ENCODE measurements at places on chromosomes 13 and 19.

DNA sequence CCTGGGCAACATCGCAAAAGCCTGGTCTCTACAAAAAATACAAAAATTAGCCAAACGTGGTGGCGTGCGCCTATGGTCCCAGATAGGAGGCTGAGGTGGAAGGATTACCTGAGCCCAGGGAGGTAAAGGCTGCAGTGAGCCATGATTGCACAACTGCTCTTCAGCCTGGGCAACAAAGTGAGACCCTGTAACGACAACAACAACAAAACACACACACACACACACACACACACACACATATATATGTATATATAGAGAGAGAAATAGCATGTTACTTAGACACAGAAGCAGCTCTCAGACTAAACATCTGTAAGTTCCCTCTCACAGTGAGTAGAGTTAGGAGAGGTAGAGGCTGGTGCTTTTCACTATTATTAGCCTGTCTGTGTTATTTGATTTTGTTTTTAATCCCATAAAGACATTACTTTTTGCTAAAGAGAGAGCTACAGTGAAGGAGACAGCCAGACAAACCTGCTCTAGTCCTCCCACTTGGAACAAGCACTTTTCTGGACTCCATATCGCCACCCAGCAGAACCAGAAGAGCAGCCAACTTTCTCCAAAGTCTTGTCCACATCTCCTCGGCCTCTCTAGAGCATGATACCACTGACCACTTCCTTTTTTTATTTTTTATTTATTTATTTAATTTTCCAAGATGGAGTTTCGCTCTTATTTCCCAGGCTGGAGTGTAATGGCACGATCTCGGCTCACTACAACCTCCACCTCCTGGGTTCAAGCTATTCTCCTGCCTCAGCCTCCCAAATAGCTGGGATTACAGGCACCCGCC, 2.8 kb upstream of the LIN7B start:
- no peak for DNase-seq

DNA sequence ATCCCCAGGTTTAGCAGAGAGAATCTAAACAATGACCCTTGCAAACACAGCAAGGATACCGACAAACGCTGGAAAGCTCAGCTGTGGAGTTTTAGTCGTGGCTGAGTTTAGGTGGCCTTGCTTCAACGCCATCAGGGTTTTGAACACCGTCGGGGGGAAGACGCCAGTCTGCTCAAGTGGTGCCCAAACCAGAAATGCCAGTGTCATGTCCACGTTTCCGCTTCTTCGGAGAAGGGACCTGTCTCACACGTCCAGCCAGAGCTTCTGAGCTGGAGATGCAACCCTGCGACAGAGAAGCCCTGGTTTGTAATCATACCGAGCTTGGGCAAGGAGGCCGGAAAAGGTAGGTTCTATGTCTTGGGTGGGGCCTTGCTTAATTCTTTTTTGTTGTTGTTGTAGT, 42.6 kb upstream of the ATP11A start:
- DNase-seq, result no peak

GRCh38 chr19:6729573-6730152, 7.7 kb downstream of the GPR108 start:
- no peak for DNase-seq

- DNase-seq, result no peak
These were observed 113.3 kb downstream of the SIPA1L3 start for GRCh38 chr19:38020311-38020710.

DNA sequence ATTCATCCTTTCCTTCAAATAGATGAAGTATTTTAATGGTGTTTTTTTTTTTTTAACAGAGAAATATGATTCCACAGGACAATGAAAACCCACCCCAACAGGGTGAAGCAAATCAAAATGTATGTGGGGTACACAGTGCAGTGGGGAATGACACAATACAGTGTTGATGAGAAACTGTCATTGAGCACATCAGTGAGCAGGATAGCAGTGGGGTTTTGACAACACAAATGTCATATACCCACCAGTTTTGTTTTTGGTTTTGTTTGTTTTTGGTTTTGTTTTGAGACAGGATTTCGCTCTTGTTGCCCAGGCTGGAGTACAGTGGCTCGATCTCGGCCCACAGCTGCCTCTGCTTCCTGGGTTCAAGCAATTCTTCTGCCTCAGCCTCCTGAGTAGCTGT, 29.2 kb downstream of the ZNF844 start:
- no peak for DNase-seq

DNA sequence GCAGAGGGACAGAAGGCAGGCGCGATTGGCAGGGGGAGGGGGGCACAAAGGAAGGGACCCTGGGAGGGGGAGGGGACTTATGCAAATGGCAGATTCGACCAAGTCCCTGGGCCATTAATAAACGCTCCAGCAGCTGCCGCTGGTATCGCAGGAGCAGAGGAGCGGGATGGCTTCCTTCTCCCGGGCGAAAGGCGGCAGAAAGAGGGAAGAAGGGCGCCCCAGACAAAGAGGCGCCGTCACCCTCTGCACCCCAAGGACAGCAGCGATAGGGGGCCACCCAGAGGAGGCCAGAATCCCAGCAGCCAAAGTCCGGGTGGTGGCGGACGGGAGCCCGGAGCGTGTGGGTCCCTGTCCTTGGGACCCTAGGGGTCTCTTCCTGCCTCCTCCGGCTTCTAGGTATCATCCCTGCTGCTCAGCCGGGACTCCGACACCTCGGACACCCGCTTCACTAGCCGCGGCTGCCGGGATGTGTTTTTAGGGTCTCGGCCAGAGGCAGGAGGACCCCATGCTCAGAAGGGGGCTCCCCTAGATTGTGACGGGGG, 1.9 kb downstream of the PTPRS start:
- no peak for DNase-seq

DNA sequence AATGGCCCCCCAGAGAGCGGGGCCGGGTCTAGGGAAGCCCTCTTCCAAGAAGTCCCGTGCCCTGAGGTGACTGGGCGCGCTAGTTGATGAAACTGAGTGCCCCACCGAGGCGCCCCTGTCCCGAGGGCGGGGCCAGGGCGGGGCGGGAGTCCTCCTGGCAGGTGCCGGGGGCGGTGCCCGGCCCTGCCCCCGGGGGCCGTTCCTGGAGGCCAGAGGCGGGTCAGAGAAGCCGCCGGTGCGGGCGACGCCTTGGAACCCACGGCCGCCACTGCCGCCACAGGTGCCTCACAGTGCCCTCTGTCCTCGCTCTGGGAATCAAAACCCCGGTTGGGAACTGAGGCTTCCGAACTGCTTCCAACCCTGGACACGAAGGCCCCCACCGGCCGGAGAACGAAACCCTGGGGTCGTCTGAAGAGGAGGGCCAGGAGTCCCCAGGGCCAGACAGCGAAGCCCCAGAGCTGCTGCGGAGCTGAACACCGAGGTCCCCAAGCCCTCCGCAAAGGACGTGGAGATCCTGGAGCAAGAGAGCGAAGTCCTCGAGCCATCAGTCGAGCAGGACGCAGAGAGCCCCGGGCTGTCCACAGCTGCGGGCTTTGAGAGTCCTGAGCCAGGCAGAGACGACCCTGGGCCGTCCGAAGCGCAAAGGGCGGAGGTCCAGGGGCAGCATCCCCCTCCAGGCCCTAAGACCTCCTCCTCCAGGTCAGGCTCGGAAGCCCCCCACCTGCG, at the start of gene MISP3:
MISP3 (plus strand) TSS at position 252 of the 726 bp plus-strand sequence. CDS start 524 bp downstream, outside the sequence.
- DNase-seq, result peak; percentile 39

DNA sequence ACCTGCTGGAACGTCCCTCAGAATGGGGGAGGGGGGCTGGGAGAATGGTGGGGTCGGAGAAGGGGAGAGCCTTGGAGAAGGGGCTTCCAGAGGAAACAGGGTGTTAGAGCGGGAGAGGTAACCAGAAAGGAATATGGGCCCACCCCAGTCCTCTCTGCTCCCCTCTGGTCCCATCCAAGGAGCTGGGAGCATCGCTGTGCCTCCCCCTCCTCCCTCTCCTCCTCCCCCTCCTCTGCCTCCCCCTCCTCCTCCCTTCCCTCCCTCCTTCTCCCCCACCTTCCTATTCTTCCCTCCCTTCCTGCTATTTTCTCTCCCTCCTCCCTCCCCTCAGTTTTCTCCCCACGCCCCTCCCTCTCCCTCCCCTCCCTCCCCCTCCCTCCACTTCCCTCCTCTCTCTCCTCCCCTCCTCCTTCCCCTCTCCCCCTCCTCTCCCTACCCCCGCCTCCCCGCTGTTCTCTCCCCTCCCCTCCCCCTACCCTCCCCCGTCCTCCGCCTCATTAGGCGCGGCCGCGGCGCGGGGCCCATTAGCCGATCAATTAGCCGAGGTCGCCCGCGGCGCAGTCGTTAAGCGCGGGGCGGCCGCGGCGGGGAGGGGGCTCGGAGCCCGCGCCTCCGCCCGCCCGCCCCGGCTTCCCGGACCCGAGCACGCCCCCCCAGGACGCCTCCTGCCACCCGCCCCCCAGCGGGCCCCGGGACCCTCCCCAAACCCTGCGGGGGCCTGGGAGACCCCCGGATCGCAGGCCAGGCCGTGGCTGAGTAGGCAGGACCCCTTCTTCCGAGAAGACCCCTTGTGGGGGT, 15.4 kb downstream of the TLE5 start:
- DNase-seq, result no peak

- DNase-seq, result no peak
These were observed 422.3 kb upstream of the GPC6 start for GRCh38 chr13:92804346-92804745.

GRCh38 chr13:111111376-111111937, 3.7 kb upstream of the ARHGEF7 start:
- DNase-seq, result no peak

GRCh38 chr19:7265963-7266362, 28.3 kb downstream of the INSR start:
- DNase-seq, result no peak

DNA sequence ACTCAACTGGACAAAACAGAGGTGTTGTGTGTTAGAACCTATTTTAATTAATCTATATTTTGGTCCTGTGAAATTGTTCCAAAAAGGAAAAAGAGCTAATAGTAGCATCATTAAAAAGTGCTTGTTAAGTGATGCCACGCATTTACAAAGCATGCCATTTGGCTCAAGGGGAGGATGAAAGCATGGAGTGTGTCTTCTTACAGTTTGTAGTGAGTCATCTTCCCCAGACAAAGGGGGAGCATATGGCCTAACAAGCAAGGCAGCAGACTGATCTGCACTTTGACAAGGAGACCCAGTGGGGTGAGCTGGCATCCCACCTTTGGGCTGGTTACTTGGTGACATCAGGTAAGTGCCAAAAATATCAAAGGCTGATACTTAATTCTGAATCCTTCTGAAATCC, 297.0 kb downstream of the FGF9 start:
- no peak for DNase-seq

DNA sequence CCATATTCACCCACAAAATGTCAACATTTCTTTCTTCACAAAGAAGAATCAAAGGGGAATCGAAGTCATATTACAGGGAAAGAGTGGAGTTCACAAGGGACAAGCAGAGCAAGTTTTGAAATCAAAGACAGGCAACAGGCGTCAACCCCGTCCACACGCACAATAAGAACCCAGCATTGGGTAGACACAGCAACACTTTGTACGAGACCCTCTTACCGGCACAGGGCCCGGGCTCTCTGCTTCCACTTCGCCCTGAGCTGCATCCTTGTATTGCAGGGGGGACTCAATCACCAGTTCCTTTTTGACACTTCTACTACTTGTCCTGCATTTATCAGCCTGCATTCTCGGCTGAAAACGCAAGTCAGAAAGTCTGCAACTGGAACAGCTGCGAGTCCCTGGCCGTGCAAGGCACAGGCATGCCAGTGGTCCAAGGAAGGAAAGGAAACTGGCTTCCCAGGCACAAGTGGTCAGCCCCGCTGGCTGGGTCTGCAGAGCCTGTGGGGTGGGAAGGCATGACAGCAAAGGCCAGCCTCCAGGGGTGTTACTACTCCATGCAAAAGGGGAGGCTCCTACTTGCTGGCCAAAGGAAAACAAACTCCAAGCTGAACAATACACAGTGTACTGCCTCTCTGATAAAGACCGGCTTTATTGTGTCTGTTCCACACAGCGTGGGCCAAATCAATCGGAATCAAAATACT, at the start of gene DOCK9:
DOCK9 (minus strand) TSS at position 497 of the 698 bp plus-strand sequence; CDS start at position 342, 155 bp downstream.
- DNase-seq, result no peak

DNA sequence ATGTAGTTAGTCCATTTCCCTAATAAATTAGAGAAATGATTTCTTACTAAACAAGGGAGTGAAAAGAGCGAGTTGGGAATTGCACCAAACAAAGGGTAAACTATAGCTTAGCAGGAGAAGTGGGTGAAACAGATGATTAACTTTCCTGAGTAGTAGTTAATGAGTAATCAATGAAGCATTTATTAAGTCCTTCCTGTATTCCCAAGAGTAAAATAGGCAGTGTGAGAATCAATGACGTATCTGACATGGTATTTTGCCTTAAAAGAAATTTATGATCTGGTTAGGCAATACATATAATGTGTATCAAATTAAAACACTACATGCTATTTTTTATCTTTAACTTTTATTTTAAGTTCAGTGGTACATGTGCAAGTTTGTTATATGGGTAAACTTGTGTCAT, 142.8 kb downstream of the KLF5 start:
- DNase-seq, result no peak

GRCh38 chr13:33229446-33230177, 55.9 kb downstream of the STARD13 start:
- DNase-seq, result no peak

- DNase-seq, result no peak
These were observed 4.7 kb upstream of the F10 start for GRCh38 chr13:113117911-113118260.

- no peak for DNase-seq
These were observed 562.6 kb upstream of the ARGLU1 start for GRCh38 chr13:107130566-107130965.

GRCh38 chr13:97279913-97280312, 57.8 kb downstream of the MBNL2 start:
- DNase-seq, result no peak

GRCh38 chr13:45120967-45121831, 889 bp downstream of the GTF2F2 start:
- DNase-seq, result no peak

GRCh38 chr13:50306156-50306555, 290.9 kb downstream of the KCNRG start:
- no peak for DNase-seq

DNA sequence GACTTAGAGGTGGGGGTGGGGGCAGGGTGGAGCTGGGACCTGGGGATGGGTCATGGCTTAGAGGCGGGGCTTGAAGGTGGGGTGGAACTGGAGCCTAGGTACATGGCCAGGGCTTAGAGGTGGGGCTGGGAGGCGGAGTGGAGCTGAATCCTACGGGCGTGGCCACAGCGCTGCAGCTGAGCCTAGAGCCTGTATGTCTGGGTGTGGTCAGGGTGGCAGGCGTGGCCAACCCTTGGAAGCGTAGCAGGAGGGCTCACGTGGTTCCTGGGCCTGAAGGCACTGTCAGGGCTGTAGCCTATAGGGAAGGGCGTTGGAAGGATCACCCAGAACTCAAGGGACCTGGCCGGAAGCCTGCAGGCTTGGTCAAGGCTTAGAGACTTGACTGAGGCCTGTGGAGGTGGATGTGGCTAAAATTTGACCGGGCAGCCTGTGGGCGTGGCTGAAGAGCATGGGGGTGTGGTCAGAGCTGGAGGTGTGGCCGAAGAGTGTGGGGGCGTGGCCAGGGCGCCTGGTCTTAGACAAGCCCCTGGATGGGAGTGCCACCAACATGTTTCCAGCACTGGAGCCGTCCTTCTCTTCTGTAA, 24.3 kb downstream of the COLGALT1 start:
- no peak for DNase-seq

DNA sequence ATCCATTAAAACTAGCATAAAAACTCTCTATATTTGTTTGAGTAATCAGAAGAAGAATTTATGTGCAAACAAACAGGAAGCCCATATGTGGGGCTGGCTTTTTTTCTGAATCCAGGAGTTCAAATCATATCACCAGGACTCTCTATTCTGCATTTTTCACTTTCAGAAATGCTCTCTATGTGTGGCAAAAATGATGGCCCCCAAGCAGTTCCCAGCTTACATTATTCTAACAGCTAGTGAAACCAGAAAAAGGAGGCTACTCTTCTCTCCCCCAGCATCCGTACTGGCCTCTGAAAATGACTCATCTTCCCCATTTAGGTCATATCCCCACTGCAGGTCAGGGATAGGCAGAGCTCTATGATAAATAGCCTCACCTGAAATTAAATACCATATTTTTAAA, 20.4 kb downstream of the RBM26 start:
- DNase-seq, result no peak
